Dorsolateral prefrontal cortex (tissue), 122 donors: ENCODE measurements at places on chromosomes 6 and 20.
A peak's percentile ranks its signal among the peaks of the same experiment; 100 is the strongest.

DNA sequence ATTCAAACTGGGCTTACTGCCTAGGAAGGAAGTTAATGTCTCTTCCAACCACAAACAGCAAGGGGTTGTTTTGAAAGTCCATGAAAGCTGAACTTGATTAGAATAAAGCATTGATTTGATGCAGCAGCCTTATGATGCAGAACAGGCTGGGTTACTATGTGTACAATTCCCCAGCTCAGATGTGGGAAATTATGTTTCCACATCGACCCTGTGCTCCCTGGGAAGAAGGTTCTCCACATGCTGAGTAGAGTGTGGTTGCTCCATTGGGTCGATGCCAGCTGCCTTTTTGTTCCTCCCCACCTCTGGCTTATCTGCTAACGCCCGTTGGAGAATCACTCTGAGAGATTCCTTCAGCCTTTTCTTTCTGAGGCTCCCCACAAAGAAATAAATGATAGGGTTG, 1.2 kb downstream of the MAS1L start:
- DNase-seq, result no peak

DNA sequence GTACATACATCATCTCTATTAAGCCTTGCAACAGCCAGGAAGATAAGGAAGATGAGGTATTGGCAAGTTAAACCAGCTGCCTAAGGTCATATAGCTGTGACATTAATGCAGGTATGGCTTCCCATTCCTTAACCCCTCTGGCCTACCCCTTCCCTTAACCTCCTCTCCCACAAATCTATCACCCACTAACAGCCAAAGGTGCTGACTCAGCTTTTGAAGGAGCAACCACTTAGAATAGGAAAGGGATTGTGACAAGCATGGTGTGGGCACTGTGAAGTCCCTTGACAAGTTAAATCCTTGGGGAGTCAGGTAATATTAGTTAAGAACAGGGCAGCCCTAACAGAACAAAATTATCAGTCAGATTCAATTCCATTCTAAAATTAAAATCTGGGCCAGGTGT, 5.4 kb upstream of the SH3BGRL2 start:
- no peak for DNase-seq

GRCh38 chr6:77415706-77416105, 47.6 kb downstream of the HTR1B start:
- no peak for DNase-seq

GRCh38 chr20:16714751-16715150, 15.1 kb upstream of the SNRPB2 start:
- DNase-seq, result peak; percentile 54

- DNase-seq, result no peak
Measured at GRCh38 chr6:90409700-90410099, 113.1 kb upstream of the BACH2 start.

DNA sequence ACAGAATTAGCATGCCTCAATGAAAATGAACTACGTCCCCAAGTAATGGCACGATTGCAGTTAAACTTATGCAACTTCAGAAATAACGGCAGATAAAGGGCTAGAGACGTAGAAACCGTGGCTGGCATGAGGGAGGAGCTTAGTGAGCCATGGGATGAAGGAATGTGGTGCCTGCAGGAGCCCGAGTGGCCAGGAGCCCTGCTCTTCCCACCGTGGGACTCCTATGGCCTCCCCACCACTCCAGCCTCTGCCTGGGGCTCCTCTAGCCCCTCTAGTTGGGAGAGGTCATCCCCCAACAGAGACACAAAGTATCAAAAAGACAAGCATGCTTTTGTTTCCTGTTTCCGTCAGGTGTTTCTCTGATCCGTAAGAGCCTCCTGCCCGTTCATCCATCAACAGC, 75.1 kb upstream of the BHLHE23 start:
- no peak for DNase-seq

DNA sequence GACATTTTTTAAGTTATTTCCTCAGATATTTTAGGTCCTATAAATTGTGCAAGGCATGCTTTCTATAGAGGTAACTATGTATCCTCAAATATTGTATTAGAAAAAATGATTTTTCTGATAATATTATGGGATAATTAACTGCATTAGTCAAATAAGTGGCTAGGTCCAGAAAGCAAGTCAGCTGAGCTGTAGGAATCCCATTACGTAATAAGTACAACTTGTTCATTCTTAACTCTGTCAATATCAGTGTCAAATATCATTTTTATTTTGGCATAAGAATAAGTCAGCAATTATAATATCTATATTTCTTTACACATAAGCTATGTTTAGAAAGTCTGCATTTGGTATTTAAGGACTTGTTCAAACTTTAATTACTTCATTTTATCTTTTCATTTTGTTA, 830.9 kb upstream of the GJE1 start:
- no peak for DNase-seq

DNA sequence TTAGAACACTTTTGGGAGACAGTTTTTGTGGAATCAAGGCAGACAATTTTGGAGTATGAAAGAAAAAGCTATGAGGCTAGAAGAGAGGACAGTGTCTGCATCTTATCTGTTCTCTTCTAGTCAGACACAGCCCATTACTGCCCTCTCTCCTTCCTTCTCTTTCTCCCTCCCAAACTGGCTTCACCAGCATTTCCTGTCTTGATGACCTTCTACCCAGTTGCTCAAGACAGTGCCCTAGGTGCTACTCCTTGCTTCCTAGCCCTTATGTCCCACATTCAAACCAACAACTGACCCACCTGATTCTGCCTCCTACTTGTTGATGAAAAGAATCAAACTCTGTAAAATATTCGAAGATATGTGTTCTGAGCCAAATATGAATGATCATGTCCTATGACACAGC, 116.4 kb upstream of the RIPOR2 start:
- DNase-seq, result no peak

DNA sequence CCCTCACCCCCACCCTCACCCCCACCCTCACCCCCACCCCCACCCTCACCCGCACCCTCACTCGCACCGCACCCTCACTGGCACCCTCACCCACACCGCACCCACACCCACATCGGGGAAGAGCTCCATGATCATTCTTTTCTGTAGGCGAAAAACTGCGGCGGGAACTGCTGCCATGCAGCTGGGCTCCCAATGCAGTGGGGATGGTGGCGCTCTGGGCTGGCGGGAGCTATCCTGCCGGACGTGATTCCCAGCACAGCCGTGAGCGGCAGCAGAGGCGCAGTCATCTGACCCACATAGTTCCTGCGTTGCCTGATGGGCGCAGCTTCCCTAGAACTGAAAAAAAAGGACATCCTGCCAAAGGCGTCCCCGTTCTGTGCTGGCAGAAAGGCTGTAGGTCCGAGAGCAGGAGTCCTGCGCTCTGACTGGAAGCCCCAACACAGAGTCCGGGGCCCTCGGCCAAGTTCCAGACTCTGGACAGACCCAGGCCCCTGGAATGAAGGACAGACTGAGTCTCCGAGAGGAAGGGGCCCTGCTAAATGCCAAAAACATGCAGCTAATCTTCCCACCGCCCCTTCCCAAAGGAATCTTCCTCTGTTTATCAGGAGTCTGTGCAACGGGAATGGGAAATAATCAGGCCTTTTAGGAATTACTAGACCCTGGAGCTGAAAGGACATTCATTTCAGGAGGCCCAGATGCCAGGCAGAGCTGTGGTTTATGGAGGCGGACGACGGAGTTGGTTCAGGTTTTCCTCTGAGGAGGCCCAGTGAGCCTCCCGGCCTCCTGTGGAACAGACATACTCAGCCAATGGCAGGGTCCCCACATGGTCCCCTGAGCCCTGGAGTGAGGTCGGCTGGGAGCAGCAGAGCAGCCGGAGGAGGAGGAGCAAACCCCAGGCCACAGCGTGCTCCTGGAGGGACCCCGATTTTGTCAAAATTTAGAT, 14.1 kb upstream of the TCFL5 start:
- DNase-seq, result peak; percentile 90

GRCh38 chr6:142685852-142686506, 259.0 kb downstream of the HIVEP2 start:
- DNase-seq, result no peak

DNA sequence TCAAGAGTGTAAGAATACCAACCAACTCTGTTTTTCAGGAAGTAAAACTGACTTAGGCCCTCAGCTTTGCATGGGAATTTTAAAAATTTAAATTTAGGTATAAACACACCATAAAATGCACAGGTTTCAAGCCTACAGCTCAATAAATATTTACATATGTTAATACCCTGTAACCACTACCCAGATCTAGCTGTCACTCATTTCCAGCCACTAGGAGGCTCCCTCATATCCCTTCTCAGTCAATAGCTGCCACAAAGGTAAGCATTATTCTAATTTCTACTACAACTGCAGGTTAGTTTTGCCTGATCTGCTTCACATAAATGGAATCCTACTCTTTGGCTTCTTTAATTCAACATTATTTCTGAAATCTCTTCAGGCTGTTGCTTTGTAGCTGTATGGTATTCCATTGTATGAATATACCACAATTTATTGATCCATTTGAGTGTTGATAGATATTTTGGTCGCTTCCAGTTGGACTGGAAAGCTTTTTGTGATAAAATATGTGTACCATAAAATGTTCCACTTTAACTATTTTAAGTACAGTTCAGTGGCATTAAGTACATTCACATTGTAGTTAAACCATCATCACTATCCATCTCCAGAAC, 32.5 kb upstream of the MEI4 start:
- DNase-seq, result no peak

GRCh38 chr6:50791900-50792508, 26.7 kb upstream of the TFAP2B start:
- DNase-seq, result no peak

DNA sequence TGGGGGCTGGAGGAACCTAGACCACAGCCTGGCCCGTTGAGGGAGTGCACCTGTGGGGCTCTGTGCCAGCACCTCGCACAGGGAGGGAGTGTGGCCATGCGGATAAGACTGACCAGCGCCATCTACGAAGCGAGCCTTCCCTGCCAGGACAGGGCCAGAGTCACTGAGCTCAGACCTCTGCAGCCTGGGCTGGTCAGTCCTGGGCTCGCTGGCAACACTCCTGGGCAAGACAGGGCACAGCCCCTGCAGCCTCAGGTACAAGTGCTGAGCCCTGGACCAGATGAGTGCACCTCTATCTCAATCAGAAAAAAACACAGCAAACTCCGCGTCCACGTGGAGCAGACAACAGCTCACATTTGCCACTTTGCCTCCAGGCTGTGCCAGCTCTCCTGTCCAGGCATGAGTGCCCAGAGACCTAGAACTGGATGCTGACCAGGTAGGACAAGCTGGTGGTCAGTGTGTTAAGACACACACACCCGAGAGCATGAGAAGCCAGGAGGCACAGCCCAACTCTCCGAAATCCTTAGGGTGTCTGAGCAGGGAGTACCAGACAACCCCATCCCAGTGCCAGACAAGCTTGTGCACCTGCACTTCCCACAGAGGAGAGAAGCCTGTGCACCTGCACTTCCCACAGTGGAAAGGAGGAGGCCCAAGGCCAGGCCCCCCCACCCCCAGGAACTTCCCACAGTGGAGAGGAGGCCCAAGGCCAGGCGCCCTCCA, 4.9 kb downstream of the ARFRP1 start:
- DNase-seq, result no peak

DNA sequence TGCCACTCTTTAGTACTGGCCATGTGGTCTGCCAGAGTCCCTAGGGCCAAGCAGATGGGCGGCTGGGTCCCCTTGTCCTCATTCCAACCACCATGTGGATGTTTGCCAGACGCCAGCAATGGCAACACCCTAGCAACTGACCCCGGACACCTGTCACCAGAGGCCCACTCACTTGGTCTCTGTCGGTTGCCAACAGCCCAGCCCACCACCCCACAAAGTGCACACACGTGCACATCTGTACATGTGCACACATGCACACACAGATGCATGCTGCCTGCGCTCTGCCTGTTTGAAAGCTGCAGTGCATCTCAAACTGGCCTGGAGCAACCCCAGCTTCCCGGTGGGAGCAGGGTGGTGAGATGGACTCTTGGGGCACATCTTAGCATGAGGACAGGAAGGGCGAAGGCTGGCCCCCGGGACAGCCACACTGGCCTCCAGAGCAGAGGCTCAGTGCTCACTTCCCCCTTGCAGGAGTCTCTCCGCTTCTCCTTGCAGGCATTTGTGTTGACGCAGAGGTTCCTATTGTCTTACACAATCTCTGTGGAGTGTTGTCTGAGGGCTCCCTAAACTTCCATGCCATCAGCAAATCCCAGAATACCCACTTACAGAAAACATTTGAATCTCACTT, 54.0 kb downstream of the PSMG4 start:
- DNase-seq, result no peak

DNA sequence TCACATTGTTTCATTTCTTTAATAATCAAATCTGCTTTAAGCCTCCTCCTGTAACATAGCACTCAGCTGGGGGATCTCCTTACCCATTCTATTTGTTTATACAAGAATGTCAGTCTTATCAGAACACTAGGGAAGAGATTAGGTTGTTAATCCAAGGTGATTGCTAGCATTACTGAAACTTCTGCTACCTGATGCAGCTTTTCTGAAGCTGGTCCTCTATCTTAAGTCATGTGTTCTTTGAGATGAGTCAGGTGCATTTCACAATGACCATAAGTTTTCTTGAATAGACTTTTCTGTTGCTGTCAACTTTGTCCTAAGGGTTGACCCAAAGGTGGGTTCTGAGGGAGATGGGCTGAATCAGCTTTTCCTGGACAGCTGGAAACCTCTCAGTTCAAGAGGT, 60.7 kb upstream of the SYNCRIP start:
- DNase-seq, result no peak

GRCh38 chr20:15316556-15316955, 979.1 kb upstream of the FLRT3 start:
- DNase-seq, result no peak

DNA sequence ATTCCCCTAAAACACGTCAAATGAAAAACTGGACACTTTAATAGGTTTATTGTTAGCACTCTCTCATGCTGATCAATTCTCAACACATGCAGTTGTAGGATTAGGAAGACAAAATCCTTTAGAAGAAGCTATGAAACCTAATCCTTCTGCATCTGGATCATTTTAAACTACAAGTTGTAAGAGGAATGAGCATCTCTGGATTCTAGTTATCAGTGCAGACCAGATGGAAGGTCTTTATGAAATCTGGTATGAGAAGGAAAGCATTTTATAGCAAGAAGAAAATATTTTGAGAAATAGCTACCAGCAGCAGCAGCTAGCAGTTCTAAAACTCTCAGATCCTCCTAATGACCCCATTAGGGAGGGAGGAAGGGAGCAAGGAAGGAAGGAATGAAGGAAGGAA, 4.1 kb downstream of the HTR1E start:
- DNase-seq, result no peak

- no peak for DNase-seq
Measured at GRCh38 chr6:142810952-142811514, 133.9 kb downstream of the HIVEP2 start.

DNA sequence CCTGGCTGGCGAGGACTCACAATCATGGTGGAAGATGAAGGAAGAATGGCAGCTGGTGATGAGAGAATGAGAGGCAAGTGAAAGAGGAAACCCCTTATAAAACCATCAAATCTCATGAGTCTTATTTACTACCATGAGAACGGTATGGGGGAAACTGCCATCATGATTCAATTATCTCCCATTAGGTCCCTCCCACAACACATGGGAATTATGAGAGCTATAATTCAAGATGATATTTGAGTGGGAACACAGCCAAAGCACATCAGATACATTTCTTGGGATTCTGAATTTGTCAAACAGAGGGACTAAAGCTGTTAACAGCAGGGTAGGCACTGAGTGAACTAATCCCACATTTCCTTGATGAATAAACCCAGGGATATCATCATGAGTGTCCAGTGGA, 116.2 kb upstream of the PLCB4 start:
- no peak for DNase-seq
